Suprapubic skin (tissue), 4 donors: ENCODE measurements at places on chromosomes 2 and 18. TPM values are rescaled to one million over a fixed set of nuclear protein-coding genes. Genes with fewer than 3 reads are reported as not detected.

SP140L gene
- 6.3 TPM for total RNA-seq

SERPINB10 gene
- total RNA-seq, result 1.0 TPM

REG3G gene
- total RNA-seq, result not detected

RIT2 gene
- total RNA-seq, result not detected

HOXD11 gene
- not detected for total RNA-seq

GRCh38 chr2:181374781-181375675, 82.2 kb upstream of the ITGA4 start:
- H3K4me3 ChIP-seq, result no peak overlapping the region
- H3K36me3 ChIP-seq, result no peaks in the 10 kb centered on the region
- no peaks in the 10 kb centered on the region for H3K27me3 ChIP-seq
- no peaks in the 10 kb centered on the region for H3K4me1 ChIP-seq

GRCh38 chr2:229835596-229836283, 86.1 kb downstream of the TRIP12 start:
- H3K4me3 ChIP-seq, result no peak overlapping the region
- H3K36me3 ChIP-seq, result peaks cover 63% of the 10 kb centered on the region
- no peak for DNase-seq

DNA sequence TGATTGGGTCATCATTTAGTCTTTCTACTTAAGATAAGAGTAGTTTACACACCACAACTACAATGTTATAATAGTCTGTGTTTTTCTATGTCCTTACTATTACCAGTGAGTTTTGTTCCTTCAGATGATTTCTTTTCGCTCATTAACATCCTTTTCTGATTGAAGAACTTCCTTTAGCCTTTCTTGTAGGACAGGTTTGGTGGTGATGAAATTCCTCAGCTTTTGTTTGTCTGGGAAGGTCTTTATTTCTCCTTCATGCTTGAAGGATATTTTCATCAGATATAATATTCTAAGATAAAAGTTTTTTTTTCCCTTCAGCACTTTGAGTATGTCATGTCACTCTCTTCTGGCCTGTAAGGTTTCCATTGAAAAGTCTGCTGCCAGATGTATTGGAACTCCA, 38.0 kb upstream of the SLC16A14 start:
- H3K36me3 ChIP-seq, result no peaks in the 10 kb centered on the region
- no peaks in the 10 kb centered on the region for H3K4me1 ChIP-seq
- no peaks in the 10 kb centered on the region for H3K27me3 ChIP-seq
- no peak for DNase-seq
- H3K4me3 ChIP-seq, result no peak overlapping the region

- peaks cover 45% of the 10 kb centered on the region for H3K4me1 ChIP-seq
- H3K36me3 ChIP-seq, result no peaks in the 10 kb centered on the region
- no peaks in the 10 kb centered on the region for H3K27me3 ChIP-seq
- no peak for DNase-seq
- H3K27ac ChIP-seq, result no peak overlapping the region
Observed at GRCh38 chr2:113207021-113207420, 33.2 kb downstream of the PSD4 start.

DNA sequence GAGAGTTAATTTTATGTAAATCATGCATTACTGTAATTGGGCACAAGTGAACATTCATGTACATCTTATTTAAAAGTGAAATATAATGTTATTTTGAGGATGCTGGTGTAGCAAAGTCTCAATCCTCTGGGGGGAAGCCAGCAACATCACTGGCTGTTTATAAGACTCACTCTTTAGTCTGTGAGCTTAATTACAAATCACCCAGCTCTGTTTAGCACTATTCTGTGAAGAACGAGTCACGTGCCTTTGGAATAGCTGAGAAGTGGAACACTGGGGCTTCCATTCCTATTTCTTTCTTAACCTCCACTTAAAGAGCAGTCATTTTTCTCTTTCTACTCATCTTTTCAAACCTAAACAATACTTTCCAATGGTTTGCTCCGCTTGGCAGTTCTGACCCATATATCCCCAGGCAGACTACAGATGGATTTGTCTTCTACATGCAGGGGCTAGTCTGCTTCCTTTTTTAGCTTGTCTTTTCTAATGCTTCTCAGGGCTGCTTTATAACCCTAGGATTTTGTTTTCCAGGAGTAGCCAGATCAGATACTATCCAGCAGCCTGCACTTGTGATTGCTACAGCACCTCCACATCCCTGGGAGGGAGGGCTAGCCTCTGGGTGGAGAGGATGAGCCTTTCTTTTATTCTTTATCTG, 95.3 kb upstream of the CAVIN2 start:
- no peaks in the 10 kb centered on the region for H3K27me3 ChIP-seq
- DNase-seq, result no peak
- H3K27ac ChIP-seq, result no peak overlapping the region
- H3K4me1 ChIP-seq, result peaks cover 8% of the 10 kb centered on the region
- H3K36me3 ChIP-seq, result no peaks in the 10 kb centered on the region
- no peak overlapping the region for H3K4me3 ChIP-seq

DNA sequence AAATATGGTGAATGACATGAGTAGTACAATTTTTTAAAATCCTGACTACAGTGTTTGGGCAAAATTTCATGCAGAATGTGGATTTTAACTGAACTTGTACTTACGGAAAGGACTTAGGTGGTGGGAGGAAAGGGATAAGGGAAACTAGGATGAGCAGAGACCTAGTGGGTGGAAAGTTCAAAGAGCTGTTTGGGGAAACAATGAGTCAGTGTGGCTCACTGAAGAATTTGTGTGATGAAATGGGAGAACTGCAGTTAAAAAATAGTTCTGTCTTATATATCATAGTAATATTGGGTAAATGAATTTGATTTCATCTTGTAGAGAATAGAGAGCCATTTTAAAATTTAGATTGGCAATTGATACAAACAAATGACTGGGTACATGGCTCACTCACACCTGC, 220.1 kb upstream of the CTAGE1 start:
- H3K36me3 ChIP-seq, result no peaks in the 10 kb centered on the region
- H3K27ac ChIP-seq, result no peak overlapping the region
- no peak overlapping the region for H3K4me3 ChIP-seq
- H3K4me1 ChIP-seq, result no peaks in the 10 kb centered on the region

- no peaks in the 10 kb centered on the region for H3K4me1 ChIP-seq
- no peak for DNase-seq
- H3K4me3 ChIP-seq, result no peak overlapping the region
- H3K27ac ChIP-seq, result no peak overlapping the region
- H3K36me3 ChIP-seq, result no peaks in the 10 kb centered on the region
Observed at GRCh38 chr2:197348721-197349360, 38.3 kb upstream of the ANKRD44 start.

DNA sequence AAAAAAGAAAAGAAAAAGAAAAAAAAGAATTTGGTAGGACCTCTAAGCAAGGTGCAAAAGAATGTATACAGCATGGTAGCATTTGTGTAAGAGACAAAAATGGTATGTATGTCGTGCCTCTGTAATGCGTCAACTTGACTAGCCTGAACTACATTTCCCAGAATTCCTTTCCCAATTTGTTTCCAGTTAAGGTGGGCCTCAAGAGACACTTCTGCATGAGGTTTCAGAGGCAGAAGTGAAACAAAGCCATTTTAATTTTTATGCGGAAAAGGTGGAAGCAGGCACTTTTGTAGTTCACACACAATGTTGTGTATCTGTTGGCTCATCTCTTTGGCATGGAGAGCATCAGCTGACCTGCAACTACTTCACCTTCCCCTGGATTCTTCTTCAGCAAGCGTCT, 56.5 kb upstream of the PAPOLG start:
- no peaks in the 10 kb centered on the region for H3K4me1 ChIP-seq
- DNase-seq, result no peak
- no peak overlapping the region for H3K27ac ChIP-seq

- DNase-seq, result no peak
- H3K27me3 ChIP-seq, result no peaks in the 10 kb centered on the region
- peaks cover 7% of the 10 kb centered on the region for H3K4me1 ChIP-seq
- H3K36me3 ChIP-seq, result no peaks in the 10 kb centered on the region
- no peak overlapping the region for H3K4me3 ChIP-seq
Observed at GRCh38 chr2:238667008-238667407, 180.9 kb upstream of the TWIST2 start.

DNA sequence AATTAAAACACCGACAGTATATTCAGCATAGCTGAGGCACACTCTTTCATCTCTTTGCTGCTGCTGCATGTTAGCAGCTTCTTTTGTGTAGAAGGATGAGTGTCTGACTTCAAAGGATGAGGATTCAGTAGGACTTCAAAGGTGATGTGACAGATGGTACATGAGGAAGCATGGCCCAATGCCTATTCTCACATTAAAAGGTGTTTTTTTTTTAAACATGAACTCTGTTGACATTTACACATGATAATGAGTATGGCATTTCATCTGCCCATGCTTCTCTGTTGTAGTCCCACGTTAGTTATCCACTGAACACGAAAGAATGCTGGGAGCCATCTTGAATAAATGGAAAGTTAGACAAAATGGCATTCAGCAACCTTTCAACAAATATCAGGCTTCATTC, 1950.8 kb upstream of the PIK3C3 start:
- no peak for DNase-seq
- no peaks in the 10 kb centered on the region for H3K4me1 ChIP-seq
- no peak overlapping the region for H3K4me3 ChIP-seq
- H3K27ac ChIP-seq, result no peak overlapping the region

- H3K36me3 ChIP-seq, result no peaks in the 10 kb centered on the region
- no peak overlapping the region for H3K4me3 ChIP-seq
- no peaks in the 10 kb centered on the region for H3K4me1 ChIP-seq
- H3K27ac ChIP-seq, result no peak overlapping the region
Observed at GRCh38 chr2:166238176-166238575, 110.4 kb upstream of the SCN1A start.

DNA sequence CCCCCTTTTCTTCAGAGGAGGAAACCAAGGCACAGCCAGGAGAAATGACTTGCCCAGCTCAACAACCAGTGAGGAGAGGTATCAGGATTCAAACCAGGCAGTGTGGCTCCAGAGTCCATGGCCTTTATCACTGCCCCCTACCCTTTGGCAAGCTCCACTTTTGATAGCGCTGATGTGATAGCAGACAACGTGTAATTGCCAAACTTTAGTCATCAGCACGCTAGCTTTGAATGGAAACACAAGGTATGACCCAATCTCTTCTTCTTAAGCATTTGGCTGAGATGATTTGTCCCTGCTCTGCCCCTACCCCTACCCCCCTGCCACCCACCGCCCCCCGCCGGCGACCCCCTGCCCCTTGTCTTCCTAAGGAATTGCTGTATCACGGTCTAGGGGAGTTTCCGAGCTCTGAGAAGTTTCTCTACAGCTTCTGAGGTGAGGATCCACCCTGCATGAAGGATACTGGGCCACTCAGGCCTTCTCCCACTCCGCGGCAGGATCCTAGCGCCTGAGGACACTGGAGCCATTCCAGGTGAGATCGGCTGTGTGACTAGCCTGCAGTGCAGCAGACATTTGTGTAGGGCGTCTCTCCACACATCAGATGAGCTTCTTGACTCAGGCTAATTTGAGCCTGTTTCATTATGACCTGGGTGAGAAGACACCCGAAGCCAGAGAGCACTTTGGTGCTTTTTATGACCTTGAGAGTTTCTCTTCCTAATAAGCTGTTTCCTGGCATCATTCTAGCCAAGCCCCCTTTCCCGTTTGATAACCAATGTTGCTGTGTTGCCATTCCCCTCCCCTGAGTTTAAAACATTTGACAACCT, 75.1 kb upstream of the MAP4K4 start:
- no peak overlapping the region for H3K27ac ChIP-seq
- no peak overlapping the region for H3K4me3 ChIP-seq
- H3K27me3 ChIP-seq, result no peaks in the 10 kb centered on the region
- no peaks in the 10 kb centered on the region for H3K36me3 ChIP-seq

DNA sequence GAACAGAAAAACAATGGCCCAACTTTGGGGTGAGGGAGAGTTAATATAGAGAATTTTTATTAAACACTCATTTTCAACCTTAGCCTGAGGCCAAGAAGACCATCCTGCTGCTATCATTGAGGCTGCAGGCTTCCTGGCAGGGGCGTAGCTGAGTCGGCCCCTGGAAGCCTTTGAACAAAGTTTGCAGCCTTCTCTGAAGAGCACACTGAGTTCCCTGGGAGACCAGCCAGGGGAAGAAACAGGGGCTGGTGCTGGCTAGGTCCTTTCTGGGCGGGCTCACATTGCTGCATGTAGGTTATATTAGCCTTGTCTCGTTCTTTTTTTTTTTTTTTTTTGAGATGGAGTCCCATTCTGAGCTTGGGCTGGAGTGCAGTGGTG, 126.8 kb upstream of the HS6ST1 start:
- peak overlapping the region; percentile 51 for H3K27ac ChIP-seq
- no peak overlapping the region for H3K4me3 ChIP-seq
- H3K4me1 ChIP-seq, result peaks cover 49% of the 10 kb centered on the region
- H3K27me3 ChIP-seq, result no peaks in the 10 kb centered on the region
- H3K36me3 ChIP-seq, result no peaks in the 10 kb centered on the region
- no peak for DNase-seq

GRCh38 chr2:24490690-24491541, at the start of gene NCOA1:
NCOA1 (plus strand) TSS chr2:24491254; CDS start chr2:24658678, 167,424 bp downstream.
- H3K27ac ChIP-seq, result peak within 1 kb of the TSS; percentile 94
- H3K4me1 ChIP-seq, result peaks cover 42% of the 10 kb centered on the region
- no peaks in the 10 kb centered on the region for H3K27me3 ChIP-seq
- DNase-seq, result peak; percentile 94
- no peaks in the 10 kb centered on the region for H3K36me3 ChIP-seq
- H3K4me3 ChIP-seq, result peak within 1 kb of the TSS; percentile 97

- H3K27ac ChIP-seq, result no peak overlapping the region
- no peak for DNase-seq
- H3K4me3 ChIP-seq, result no peak overlapping the region
- H3K27me3 ChIP-seq, result no peaks in the 10 kb centered on the region
Observed at GRCh38 chr2:24205131-24205530, 30.3 kb downstream of the FAM228A start.
